ENCODE measurements at places on chromosomes 16 and 17. TPM values are rescaled to one million over a fixed set of nuclear protein-coding genes. Genes with fewer than 3 reads are reported as not detected.

Gene RASL10B
- total RNA-seq = 19.1 TPM

- peak overlapping the region; percentile 57 for H3K4me3 ChIP-seq
- H3K4me1 ChIP-seq = peaks cover 4% of the 10 kb centered on the region
- H3K27ac ChIP-seq = no peak overlapping the region
- H3K27me3 ChIP-seq = peaks cover 14% of the 10 kb centered on the region
- no peak for DNase-seq
- no peaks in the 10 kb centered on the region for H3K36me3 ChIP-seq
Observed at GRCh38 chr16:2339521-2340484, 725 bp downstream of the ABCA3 start.

DNA sequence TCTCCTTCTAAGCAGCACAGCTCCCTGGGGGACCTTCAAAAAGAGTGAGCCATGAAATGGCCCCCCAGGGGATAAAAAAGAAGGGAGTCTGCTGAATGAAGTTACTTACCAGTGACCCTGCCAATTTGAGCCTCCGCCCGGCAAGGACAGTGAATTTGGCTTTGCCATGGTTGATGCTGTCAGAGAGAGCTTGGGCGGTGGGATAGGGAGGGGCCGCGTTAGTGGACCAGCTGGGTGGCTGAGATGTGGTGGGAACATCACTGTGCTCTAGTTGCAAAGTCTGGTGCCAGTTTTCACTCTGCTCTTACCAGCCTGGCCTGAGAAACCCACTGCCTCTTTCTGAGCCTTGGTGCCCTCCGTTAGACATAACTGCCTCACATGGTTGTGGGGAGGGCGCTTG, 114.6 kb downstream of the MRM1 start:
- H3K4me1 ChIP-seq = no peaks in the 10 kb centered on the region
- H3K4me3 ChIP-seq = no peak overlapping the region
- no peak overlapping the region for H3K27ac ChIP-seq
- DNase-seq = no peak
- H3K27me3 ChIP-seq = peaks cover 16% of the 10 kb centered on the region

Gene TBC1D3
- total RNA-seq = not detected

DNA sequence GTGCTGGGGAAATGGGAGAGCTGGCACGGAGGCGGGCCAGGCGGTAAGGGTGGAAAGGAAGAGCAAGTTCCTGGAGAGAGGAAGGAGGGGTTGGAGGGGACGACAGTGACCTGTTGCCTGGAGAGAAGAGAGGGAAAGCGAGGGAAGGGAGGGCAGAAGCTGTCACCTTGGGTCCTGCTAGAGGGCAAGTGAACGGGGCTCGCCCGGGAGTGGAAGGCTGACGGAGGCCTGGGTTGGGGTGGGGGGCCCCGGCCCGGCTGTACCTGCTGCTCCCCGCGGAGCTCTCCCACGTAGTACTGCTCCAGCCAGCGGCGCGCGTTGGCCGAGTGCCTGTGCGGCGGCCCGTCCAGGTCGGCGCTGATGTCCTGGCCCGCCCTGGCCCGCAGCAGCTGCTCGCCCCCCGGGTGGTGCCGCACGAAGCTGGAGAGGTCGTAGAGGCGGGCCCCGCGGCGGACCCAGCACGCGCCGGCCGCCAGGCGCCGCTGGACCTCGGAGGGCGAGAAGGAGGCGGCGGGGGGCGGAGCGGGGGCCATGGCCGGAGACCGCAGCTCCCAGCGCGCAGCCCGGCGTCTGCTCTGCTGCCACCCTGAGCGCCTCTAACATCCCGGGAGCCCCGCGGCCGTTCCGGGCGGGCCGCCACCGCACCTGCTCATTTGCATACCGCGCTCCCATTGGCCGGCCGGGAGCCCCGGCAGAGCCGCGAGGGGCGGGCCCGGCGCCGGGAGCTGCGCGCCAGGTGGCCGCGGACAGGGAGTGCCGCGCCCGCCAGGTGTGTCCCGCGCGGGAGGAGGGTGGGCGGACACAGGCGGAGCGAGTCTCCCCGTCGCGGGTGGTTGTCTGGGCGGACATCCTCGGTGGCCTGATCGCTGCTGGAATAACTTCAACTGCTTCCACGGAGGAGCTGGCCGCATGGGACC, at the start of gene FA2H:
FA2H (minus strand) TSS at position 598 of the 917 bp plus-strand sequence; CDS start at position 533, 65 bp downstream.
- H3K27ac ChIP-seq = no peak within 1 kb of the TSS
- H3K4me3 ChIP-seq = peak within 1 kb of the TSS; percentile 1
- no peaks in the 10 kb centered on the region for H3K36me3 ChIP-seq
- peak; percentile 10 for DNase-seq

Gene KRTAP4-5
- not detected for total RNA-seq

- no peak overlapping the region for H3K27ac ChIP-seq
- DNase-seq = peak; percentile 32
- no peaks in the 10 kb centered on the region for H3K27me3 ChIP-seq
- no peak overlapping the region for H3K4me3 ChIP-seq
- H3K4me1 ChIP-seq = peaks cover 2% of the 10 kb centered on the region
Observed at GRCh38 chr16:52497067-52497816, 49.7 kb downstream of the TOX3 start.

- no peak overlapping the region for H3K27ac ChIP-seq
- no peak for DNase-seq
- H3K4me1 ChIP-seq = no peaks in the 10 kb centered on the region
- peaks cover 20% of the 10 kb centered on the region for H3K27me3 ChIP-seq
- H3K4me3 ChIP-seq = no peak overlapping the region
Observed at GRCh38 chr16:88642881-88643643, 4.7 kb downstream of the IL17C start.

GRCh38 chr17:17792551-17793377, 44.0 kb downstream of the SREBF1 start:
- no peaks in the 10 kb centered on the region for H3K36me3 ChIP-seq
- peaks cover 14% of the 10 kb centered on the region for H3K4me1 ChIP-seq
- peak overlapping the region; percentile 19 for H3K27ac ChIP-seq
- no peak overlapping the region for H3K4me3 ChIP-seq
- no peaks in the 10 kb centered on the region for H3K27me3 ChIP-seq
- DNase-seq = peak; percentile 83

- peak; percentile 84 for DNase-seq
- H3K27ac ChIP-seq = peak overlapping the region; percentile 48
- H3K4me1 ChIP-seq = peaks cover 22% of the 10 kb centered on the region
- peaks cover 2% of the 10 kb centered on the region for H3K27me3 ChIP-seq
- no peaks in the 10 kb centered on the region for H3K36me3 ChIP-seq
Observed at GRCh38 chr16:68658341-68658973, 13.3 kb downstream of the CDH3 start.

Data from astrocyte (in vitro differentiated cells and primary cell).